ENCODE measurements at places on chromosomes 6 and 20. TPM values are rescaled to one million over a fixed set of nuclear protein-coding genes. Genes with fewer than 3 reads are reported as not detected.

The HAO1 gene
- not detected for total RNA-seq

DNA sequence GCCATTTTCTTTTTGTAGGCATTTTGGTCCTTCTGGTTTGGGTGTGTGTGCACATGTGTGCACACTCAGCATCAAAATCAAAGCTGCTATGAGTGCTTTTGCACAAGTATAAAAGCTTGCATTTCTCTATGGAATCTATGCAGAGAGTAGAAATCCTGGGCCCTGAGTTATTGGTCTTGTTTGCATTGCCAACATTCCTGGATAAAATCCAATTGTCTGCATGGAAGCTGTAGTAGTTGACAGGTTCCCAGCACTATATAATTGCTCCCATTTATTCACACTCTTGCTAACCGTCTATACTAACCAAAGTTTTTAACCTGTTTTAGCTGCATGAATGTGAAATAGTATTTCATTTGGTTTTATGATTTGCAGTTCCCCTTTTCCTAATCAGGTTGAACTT, 277.0 kb downstream of the FOXA2 start:
- no peak overlapping the region for H3K4me3 ChIP-seq
- H3K36me3 ChIP-seq: no peaks in the 10 kb centered on the region
- H3K27me3 ChIP-seq: no peaks in the 10 kb centered on the region
- no peak overlapping the region for H3K27ac ChIP-seq
- H3K4me1 ChIP-seq: no peaks in the 10 kb centered on the region

DNA sequence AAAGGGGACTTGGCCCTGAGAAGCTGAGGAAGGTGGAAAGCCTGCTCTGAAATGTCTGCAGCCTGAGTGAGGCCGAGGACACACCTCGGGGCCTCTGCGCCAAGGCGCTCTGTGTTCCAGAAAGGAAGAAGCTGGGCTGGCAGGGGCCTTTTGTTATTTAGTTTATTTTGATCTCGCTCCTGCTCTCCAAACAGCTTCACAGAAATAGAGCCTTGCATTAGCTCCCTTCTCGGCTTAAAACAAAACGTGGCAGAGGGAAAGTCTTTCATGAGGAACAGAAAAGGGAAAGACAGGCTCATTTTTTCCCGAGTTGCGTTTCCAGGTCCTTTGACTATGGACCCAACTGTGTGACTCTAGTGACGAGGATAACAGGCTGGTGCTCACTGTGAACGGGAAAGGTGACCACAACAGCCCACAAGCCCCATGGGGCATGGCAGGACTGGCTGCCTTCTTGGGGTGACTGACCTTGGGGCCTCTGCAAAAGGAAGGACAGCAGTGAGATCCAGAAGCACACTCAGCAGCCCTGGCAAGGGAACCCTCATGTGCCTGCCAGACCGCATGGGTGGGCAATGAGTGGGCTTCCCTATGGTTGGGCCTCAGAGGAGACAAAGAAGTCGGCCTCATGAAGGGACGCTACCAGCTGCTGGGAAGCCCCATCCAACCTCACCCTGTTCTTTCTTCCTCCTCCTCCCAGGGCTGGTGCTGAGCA, 18.7 kb downstream of the LEMD2 start:
- H3K27ac ChIP-seq: peak overlapping the region; percentile 84
- peaks cover 35% of the 10 kb centered on the region for H3K4me1 ChIP-seq
- H3K27me3 ChIP-seq: no peaks in the 10 kb centered on the region
- no peaks in the 10 kb centered on the region for H3K36me3 ChIP-seq

DNA sequence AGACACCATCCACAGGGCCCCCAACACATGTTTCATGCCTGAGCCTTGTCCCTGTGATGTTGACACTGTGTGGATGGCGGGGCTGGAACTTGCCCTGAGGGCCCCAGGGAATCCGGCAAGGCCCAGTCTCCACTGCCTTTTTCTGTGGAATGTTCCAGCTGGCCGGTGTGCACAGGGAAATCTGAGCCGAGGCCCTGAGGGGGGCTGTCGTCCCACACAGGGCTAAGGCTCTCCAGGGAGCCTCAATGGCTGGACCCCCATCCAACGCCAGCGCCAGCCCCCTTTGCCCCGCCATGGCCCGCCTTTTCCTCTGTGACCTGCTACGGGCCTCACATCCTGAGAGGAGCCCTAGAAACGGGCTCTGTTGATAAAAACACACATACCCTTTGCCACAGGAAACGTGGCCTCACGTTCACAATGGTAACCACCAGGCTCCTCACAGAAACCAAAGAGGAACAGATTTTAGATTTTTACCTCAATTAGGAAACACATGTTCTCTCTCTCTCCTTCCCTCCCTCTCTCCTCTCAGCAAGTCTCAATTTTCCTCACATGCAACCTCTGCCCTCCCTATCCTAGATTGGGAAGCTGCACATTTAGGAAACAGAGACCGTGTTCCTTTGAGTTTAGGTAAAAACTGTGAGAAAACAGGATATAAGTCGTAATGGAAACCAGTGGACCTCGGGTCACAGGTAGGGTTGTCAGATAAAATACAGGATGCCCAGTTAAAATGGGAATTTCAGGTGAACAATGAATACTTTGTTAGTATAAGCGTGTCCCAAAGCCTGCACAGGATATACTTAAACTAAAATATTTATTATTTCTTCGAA, 13.7 kb upstream of the ZNF831 start:
- DNase-seq: no peak
- H3K27me3 ChIP-seq: no peaks in the 10 kb centered on the region
- H3K36me3 ChIP-seq: no peaks in the 10 kb centered on the region
- no peak overlapping the region for H3K27ac ChIP-seq
- no peaks in the 10 kb centered on the region for H3K4me1 ChIP-seq
- no peak overlapping the region for H3K4me3 ChIP-seq

GRCh38 chr6:35710241-35710847, 21.6 kb upstream of the FKBP5 start:
- H3K27ac ChIP-seq: no peak overlapping the region
- no peak for DNase-seq
- H3K27me3 ChIP-seq: no peaks in the 10 kb centered on the region
- no peak overlapping the region for H3K4me3 ChIP-seq
- H3K36me3 ChIP-seq: no peaks in the 10 kb centered on the region

GRCh38 chr20:3995749-3996320, 19.5 kb downstream of the RNF24 start:
- no peaks in the 10 kb centered on the region for H3K36me3 ChIP-seq
- no peak for DNase-seq
- H3K4me1 ChIP-seq: peaks cover 20% of the 10 kb centered on the region
- 0 out of 2 replicates have a peak overlapping the region, but pooled peaks have one; percentile 22 for H3K27ac ChIP-seq

Measured in GM23248 (cell line).